ENCODE measurements at places on chromosomes 3 and 15. TPM values are rescaled to one million over a fixed set of nuclear protein-coding genes. Genes with fewer than 3 reads are reported as not detected.

GRCh38 chr15:99247062-99247461 lies 2.3 kb downstream of the TTC23 start:
- DNase-seq, result no peak

The MYRIP gene
- 2.1 TPM for total RNA-seq

DNA sequence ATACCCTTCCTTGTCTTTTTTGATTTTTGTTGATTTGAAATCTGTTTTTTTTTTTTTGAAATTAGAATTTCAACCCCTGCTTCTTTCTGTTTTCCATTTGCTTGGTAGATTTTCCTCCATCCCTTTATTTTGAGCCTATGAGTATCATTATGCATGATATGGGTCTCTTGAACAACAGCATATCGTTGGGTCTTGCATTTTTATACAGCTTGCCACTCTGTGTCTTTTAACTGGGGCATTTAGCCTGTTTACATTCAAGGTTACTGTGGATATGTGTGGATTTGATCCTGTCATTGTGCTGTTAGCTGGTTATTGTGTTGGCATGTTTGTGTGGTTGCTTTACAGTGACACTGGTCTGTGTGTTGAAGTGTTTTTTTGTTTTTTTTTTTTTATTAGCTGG lies 99.7 kb upstream of the P3H2 start:
- no peak for DNase-seq

The GOLGA8M gene
- total RNA-seq, result 0.39 TPM

DNA sequence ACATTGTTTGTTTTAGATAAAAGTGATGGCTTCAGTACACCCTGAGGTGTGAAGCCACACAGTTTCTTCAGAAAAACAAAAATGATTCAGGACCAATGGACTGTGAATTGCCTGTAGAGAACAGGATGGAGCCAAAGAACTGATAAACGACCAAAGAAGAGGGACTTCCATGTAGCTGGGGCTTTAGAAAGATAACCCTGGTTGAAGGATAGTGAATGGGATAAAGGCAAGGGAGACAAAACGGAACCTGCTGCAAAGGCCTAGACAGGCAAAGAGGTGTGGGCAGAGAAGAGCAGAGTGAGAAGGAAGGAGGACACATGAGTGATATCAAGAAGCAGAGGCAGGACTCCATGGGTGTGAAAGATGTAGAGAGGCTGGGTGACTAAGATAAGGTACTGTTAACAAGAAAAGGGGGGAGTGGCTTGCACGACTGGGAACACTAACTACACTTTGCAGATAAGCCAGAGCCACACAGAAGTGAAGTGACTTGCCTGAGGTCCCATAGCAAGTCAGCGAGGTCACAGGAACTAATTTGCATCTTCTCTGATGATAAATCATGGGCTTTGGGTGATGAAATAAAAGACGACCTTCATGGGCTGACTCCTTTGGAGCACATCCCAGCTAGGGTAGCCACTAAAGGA lies 44.3 kb downstream of the RAB6B start:
- DNase-seq, result no peak

DNA sequence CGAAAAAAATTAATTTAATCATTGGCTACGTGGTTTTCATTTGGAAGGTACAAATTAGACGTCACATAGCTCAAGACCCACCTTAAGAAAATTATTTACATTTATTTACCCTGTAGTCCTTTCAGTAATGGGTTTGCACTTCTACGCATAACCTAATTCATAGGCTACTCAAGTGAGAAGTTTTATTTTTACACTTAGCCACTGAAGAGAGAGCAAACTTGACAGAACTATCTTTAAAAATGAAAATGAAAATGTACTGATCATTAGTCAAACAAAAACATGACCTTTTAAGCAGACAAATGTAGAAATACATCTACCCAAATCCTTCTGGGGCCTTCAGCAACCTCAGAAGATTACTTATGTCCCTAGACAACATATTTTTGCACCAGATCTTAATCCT lies 269.4 kb upstream of the TTC14 start:
- no peak for DNase-seq

GRCh38 chr15:20355256-20355868 lies 186.2 kb downstream of the GOLGA6L6 start:
- DNase-seq, result peak; percentile 9

DNA sequence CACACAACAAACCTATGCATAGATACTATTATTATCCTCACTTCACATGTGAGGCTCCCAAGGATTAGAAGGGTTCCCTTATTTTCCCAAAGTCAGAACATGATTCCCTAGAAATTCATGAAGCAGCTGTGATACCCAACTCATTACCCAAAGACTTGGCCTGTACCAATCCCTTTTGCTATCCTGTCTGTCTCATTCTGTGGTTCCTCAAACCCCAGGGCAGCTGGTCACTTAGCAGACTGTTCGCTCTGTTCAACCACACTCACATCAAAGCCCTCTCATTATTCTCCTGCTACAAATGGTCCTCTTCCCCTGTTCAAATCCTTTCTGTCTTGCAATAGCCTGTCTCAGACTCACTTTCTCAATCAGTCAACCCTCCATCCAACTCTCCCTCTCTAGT lies 154.3 kb upstream of the TRIM42 start:
- no peak for DNase-seq

Data from WTC11 (cell line).